ENCODE measurements at places on chromosomes 6 and 20. TPM values are rescaled to one million over a fixed set of nuclear protein-coding genes. Genes with fewer than 3 reads are reported as not detected.

- DNase-seq: no peak
Observed at GRCh38 chr6:111978532-111979149, 75.3 kb upstream of the CCN6 start.

- DNase-seq: no peak
Observed at GRCh38 chr6:47116606-47117005, 74.5 kb upstream of the ADGRF1 start.

DNA sequence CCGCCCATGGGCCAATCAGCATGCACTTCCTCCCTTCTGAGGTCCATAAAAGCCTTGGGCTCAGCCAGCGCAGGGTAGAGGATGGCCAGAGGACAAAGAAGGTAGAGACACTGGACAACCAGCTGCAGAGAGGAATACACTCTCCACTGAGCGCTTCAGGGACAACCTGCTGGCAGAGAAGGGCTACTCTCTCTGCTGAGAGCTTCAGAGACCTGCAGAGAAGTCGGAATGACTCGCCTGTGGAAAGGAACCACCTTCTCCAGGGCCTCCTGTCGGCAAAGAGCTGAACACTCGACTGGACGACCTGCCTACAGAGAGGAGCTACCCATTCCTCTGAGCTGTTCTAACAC lies 31.4 kb upstream of the SLA2 start:
- DNase-seq: no peak

ZBTB12 gene
- 47.1 TPM for total RNA-seq

TUBB1 gene
- total RNA-seq: 0.16 TPM

DNA sequence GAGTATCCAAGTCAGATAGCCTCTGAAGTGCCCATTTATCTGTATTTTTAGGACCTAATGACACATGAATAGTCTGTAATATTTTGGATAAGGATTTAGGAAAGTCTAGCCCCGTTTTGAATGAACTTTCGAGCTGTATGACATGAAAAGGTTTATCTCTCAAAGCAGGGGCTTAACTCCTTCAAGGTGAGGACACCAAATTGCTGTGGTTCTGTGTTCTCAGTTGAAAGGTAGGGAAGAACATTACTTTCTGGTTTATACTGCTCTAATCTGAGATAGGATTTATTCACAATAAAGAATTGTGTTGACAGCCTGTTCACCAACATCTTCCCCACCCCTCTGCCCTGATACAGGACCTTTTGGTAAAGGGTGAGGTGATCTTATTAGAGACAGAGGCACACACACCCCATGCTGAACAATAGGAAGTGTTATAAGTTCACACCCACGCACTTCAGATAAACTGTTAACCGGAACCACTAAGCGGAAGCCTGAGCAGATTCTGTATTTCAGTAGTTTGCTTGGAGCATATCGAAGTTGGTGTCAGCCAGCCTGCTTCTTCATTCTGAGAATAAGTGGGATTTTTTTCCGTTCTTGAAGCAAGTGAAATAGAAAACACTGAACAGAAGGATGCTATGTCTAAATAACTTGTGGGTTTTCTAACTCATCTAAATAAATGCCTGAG lies 223.3 kb downstream of the TMEM242 start:
- no peak for DNase-seq

- DNase-seq: peak; percentile 21
Observed at GRCh38 chr6:39887692-39888450, 46.4 kb downstream of the MOCS1 start.

- no peak for DNase-seq
Observed at GRCh38 chr20:37259031-37259430, 2.6 kb downstream of the GHRH start.

SPATS1 gene
- not detected for total RNA-seq

EYS gene
- 0.46 TPM for total RNA-seq
